Activated CD4-positive, alpha-beta memory T cell treated with anti-CD3 and anti-CD28 coated beads, Interleukin-2, amount 10 ng/mL, durations not matched to agents 7 days and 5 days (primary cell): ENCODE measurements at places on chromosomes 13 and 19.

DNA sequence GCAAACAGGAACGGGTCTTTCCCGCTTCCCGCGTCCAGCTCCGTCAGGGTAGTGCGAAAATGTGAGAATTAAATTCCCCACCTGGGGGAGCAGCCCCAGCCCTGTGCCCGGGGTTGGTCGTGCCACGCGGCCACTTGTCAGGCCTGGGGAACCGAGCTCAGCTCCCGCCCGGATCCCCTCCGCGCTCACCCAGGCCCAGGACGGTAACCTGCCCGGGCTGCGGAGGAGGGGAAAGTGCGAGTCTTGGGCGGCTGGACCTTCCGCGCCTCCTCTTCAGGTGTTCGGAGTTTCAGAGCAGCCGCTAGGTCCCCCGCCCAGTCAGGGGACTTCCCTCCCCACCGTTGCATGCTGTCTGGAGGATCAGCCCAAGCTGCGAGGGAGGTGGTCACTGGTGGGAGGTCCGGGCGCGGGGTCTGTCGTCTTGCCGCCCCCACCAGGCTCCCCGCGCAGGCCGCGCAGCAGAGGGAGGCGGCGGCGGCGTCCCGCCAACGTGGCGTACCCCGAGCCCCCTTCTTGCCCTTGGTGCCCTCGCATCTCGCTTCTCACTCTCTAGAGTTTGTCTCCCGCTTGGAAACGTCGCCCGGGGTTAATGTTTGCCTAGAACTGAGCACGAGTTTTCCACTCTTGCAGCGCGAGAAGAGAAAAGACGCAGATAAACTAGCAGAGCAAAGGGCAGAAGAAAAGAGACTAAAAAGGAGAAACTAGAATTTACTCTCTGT is 8.1 kb downstream of the URAD start:
- DNase-seq, result no peak

DNA sequence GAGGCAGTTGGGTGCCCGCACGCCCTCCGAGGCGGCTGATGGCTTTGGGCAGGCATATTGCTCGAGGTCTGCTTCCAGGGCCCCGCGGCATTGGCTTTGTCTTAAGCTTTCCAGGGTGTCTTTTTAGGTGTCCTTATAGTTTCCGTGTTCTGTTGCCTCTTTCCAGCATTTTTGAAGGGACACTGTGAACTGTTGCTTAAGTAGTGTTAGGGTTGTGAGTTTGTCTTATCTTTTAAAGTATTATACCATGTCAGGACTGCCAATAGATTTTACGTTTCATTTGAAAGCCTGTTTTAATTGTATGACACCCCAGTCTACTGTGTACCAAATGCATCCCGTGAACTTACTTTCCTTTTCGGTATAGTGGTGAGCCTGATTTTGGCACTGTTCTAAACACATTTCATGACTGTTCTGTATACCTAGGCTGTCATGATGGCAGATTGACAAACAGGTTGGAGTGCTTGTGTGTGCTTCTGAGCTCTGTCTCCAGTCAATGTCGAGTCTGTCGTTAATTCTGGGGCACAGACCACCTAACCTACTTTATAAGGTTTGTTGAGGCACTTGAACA is 656 bp downstream of the PCCA start:
- DNase-seq, result no peak

DNA sequence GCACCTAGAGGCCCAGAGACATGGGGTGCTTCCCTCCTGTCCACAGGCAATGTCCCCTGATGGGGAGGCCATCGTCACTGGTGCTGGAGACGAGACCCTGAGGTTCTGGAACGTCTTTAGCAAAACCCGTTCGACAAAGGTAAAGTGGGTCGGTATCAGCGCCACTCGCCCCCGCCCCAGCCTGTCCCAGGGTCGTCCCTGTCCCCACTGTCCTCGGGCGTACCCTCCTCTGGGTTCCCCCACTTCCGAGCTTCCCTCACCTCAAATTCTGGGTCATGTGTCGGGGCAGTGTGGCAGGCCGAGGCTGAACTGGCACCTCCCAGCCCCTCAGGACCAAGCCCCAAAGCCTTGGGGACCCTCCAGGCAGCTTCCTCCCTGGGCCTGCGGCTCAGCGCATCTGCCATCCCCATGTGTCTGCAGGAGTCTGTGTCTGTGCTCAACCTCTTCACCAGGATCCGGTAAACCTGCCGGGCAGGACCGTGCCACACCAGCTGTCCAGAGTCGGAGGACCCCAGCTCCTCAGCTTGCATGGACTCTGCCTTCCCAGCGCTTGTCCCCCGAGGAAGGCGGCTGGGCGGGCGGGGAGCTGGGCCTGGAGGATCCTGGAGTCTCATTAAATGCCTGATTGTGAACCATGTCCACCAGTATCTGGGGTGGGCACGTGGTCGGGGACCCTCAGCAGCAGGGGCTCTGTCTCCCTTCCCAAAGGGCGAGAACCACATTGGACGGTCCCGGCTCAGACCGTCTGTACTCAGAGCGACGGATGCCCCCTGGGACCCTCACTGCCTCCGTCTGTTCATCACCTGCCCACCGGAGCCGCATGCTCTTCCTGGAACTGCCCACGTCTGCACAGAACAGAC is 4.4 kb upstream of the TEKTIP1 start:
- DNase-seq, result no peak

DNA sequence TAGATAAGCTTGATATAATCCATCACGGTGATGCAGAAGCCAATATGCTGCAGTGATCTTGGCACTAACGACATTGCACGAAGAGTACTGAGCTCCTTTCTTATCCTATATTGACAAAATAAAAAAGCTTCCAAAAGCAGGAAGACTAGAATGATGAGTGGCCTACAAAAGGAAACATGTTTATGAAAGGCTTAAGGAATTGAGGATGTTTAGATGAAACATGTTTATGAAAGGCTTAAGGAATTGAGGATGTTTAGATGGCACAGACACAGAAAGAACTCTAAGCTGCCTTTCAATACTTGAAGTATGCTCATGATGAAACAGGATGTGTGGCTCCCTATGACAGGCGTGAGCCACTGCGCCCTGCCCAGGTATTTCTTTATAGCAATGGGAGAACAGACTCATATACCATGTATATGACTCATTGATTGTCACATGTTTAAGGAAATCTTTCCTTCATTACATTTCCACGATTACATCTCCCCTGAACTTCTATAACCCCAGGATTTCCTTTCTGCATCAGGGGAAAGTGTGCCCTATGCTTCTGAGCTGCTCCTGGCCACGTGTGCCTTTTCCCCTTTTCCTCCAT is 690.8 kb upstream of the ARGLU1 start:
- DNase-seq, result no peak

DNA sequence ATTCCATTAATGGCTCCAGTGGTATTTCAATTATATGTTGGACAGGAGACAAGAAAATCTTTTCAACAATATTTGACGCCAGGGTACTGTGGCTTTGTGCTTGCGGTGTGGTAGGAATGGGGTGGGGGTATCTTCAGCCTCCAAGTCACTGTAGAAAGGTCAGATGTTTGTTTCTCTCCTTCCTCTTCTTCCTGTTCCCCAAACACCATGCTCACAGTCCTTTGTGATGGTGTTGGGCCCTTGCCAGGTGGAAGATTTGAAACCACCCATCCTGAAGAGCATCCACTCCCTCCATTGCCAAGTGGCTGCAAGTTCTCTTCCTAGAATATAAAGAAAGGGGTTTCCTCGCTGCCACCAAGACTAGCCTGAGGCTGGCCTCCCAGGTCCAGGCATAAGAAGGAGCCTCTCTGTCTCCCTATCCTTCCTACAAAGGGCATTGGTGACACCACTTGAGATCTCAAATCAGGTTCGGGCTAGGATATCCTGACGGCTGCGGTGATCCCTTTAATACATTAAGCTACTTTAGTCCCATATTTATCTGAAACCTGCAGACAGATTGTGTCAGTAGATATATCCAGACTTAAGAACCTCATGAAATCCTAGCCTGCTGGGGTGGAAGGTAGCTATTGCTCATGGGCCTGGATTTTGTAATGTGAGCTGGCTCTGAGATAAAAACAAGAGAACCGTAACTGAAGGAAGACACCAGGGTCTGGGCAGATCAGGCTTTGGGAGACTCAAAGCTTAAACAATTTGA is 64.3 kb upstream of the SIAH3 start:
- DNase-seq, result no peak

GRCh38 chr13:80360453-80360800 is 19.5 kb upstream of the SPRY2 start:
- no peak for DNase-seq

DNA sequence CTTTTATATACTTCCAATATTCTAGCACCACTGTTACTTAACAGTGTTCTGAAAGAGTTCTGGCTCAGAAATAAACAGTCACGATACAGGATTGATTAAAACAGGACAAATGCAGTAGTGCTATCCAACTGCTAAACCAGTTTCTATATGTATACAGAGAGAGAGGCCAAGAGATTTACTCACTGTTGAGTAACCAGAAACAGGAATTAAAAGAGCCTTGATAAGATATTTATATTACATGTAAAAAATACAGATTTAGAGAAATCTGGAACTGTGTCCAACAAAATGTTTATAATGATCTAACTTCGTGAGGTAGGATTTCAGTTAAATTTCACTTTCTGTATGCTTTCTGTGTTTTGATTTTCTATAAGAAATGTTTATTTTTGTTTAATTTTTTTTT is 116.6 kb downstream of the CDK8 start:
- DNase-seq, result no peak

- DNase-seq, result no peak
Observed at GRCh38 chr13:93289053-93289452, 62.4 kb downstream of the GPC6 start.

DNA sequence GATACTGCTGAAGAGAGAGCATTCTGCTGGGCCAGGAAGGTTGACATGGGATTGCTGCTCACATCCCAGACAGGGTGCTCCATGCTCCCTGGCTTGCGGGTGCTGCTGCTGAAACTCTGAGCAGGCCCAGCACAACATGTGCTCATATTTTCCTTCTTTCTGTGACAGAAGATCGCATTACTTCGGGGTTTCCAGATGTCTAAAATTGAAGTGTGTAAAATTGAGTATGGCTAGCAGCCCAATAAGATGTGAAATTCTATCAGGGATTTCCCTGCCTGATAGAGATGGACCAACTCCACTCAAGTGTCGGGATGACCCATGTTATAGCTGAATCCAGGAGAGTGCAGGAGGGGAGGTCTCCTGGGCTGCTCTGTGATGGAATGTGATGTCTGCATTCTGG is 55.6 kb upstream of the KL start:
- no peak for DNase-seq

GRCh38 chr13:67355812-67356476 is 125.8 kb upstream of the PCDH9 start:
- no peak for DNase-seq

DNA sequence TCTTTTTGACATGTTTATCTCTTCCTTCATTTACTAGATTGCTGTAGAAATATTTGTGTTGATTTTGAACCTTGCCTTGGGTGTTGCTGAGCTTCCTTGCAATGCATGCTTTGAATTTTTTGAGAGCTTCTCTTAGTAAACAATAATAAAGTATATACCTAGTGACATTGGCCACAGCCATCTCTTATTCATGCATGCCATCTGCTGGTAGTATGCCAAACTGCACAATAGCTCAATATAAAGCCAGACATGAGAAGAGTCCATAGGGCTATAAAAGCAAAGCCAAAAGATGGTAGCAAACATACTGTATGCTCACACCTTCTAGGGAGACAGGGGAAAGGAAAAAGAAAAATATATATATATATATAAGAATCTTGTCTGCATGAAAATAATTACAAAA is 18.9 kb upstream of the ZSCAN5A start:
- DNase-seq, result peak; percentile 44

DNA sequence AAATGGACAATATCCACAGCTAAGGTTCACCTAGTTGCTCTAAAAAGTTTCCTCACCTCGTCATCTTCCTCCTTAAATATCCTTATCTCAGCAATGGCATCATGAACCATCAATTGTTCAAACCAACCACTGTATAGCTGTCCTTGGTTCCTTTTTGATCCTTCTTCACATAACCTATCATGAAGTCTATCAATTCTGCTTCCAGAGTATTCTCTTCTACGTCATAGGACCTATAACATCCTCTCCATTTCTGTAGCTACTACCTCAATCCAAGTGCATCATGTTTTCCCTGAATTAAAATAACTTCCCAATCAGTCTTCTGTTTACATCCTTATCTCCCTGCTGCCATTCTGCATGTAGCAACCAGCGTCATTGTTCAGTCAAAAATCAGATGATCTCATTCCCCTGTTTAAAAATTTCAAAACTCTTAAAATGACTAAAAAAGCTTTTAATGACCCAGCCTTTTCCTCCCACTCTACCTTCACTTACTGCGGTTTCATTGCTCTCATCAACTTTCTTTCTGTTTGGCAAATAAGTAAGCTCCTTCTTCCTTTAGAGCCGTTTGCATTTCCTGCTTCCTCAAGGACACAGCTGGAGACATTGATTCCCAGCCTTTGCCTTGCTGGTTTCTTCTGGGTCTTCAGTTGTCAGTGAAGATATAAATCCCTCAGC is 223.9 kb upstream of the MIR17HG start:
- DNase-seq, result no peak

DNA sequence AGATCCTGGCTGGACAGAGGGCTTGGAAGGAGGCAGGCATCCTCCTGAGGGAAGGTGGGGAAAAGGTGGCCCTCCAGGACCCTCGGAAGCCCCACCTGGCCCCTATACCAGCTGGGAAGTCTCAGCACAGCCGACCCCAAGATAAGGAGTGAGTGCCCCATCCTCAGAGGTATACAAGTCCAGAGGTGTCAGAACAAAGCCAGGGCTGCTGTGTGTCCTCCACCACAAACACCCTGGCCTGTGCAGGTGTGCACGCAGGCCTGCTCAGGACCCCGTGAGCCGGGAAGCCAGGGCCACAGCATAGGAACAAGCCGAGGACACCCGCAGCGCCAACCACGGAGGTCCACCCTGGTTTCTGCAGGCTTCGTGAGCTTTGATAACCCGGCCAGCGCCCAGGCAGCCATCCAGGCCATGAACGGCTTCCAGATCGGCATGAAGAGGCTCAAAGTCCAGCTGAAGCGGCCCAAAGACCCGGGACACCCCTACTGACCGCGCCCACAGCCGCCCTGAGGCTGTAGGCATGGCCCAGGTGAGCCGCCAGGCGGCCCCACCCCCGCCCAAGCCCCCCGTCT is 68.6 kb downstream of the CELF5 start:
- DNase-seq, result no peak

- no peak for DNase-seq
Observed at GRCh38 chr13:77388944-77389624, 62.2 kb upstream of the MYCBP2 start.

DNA sequence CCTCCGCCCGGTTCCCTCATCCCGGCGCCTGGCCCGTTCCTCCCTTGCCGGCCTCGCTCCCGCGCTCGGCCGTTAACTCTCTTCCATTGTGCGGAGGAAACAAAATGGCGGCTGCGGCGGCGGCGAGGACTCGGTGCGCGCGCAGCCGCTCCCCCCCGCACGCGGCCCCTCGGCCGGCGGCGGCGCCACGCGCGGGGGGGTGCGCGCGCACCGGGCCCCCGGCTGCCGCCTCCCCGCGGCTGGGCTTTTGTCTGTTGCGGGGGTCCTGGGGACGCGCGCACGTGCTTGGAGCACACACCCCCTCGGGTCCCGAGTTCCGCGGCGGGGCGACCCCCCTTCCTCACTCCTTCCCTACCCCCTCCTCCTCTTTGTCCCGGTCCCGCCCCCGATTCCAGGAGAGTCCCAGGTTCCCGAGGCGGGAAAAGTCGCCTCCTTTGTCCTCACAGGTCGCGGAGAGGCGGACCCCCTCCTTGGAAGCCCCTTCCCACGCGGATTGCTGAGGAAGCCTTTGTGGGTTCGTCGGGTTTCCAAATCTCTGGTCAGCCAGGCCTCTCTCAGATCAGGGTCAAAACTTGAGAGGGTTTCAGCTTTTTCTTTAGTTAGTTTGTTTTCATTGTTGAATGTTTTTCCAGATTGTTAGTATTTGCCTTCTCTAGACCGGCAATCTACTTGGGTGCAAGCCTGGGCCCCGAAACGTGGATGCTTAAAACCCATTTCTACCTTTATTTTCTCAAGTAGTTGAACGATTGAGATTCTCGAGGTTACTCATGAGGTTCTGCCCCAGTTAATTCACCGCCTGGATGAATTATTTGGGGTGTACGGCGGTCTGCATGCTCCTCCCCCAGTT is 687 bp downstream of the ILF3 start:
- DNase-seq, result peak; percentile 70
